Stimulated activated CD4-positive, alpha-beta T cell treated with anti-CD3 and anti-CD28 coated beads, Interleukin-4, amount 100 ng/mL, for 24 hours (primary cell): ENCODE measurements at places on chromosomes 1 and 21.

DNA sequence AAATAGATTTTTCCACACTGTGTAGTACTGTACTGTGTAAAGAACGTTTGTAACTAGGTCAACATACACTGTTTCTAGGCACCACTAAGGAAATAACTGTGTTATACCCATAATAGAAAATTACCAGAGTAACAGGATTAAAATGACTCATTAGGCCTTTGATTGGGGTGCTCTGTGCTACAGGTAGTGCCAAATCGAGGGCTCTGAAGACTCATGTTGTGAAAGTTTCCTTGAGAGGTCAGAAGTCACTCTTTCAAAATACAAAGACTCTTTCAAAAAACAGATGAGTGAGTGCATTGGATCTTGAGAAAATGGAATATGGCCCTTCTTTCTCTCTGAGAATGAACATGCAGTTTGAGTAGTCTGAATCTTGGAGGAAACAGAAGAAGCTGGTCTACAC is 143.0 kb downstream of the MRPL39 start:
- peak; percentile 35 for DNase-seq

- DNase-seq, result no peak
These were observed 26.0 kb upstream of the C2CD2 start for GRCh38 chr21:41979751-41980369.

- no peak for DNase-seq
These were observed 55.4 kb downstream of the C1orf185 start for GRCh38 chr1:51157395-51157794.

DNA sequence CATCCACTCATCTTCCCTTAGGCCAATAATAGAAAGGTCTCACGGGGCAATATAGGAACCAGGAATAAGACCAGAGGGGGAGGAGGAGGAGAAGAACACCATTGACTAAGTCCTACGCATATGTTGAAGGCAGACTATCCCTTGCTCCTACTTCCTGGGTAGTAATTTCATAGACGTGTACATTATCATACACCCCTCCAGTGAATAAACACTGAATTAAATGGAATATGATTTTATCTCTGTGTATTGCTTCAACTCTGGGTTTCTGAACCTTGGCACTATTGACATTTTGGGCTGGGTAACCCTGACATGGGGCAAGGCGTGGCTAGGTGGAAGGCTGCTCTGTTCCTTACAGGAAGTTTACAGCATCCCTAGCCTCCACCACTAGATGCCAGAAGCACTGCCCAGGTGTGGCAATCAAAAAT is 17.3 kb upstream of the FHAD1 start:
- DNase-seq, result no peak
